ENCODE measurements at places on chromosomes 11 and 22.

- no peak for DNase-seq
Observed at GRCh38 chr22:45102896-45103420, 60.8 kb upstream of the NUP50 start.

- no peak for DNase-seq
Observed at GRCh38 chr22:43550672-43551071, 138.9 kb downstream of the MPPED1 start.

- DNase-seq, result no peak
Observed at GRCh38 chr11:66006891-66007176, 4.5 kb downstream of the BANF1 start.

- DNase-seq, result no peak
Observed at GRCh38 chr11:70556884-70557741, 158.8 kb downstream of the CTTN start.

GRCh38 chr11:19817870-19818269 is 105.2 kb downstream of the NAV2 start:
- DNase-seq, result no peak

DNA sequence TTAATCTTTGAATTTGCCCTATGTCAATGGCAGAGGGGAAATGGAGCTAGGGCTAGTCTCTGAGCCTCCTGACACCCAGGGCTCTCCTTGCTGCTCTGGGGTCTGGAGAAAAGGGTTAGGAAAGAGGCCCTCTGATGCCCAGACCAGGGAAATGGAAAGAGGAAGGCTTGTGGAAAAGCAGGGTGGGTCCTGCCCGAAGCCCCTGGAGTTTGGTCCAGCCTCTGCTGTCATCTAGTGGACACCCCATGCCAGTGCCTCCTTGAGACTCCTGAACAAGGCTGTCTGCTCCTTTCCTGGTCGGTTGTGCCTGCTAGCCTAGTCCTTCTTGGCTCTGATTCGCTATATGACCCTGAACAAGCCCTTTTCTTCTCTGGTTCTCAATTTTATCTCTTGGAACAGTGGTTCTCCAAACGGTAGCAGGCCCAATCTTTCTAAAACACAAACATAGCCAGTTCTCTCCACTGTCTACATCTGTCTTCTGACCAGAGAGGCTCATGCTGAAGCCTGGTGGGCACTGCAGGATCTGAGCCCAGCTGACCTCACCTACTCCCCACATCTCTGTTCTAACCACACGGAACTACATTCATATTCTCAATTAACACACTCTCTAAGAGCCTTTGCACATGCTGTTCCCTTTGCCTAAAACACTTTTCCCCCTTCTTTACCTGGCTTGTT is 8.8 kb upstream of the PLA2G3 start:
- DNase-seq, result no peak

- DNase-seq, result no peak
Observed at GRCh38 chr11:10358696-10359095, 53.8 kb downstream of the ADM start.

DNA sequence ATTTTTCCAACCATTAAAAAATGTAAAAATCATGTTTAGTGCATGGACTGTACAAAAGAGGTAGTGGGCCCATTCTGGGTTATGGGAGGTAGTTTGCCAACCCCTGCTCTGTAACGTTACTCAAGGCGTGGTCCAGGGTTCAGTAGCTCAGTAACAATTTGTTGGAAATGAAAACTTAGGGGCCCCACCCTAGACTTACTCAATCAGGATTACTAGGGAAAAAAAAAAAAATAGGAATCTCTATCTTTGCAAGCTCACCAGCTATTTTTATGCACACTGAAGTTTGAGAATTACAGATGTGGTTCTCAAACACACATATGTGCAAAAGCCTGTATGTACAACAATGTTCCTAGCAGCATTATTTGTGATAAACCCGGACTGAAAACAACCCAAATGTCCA is 17.3 kb upstream of the LMO2 start:
- no peak for DNase-seq

DNA sequence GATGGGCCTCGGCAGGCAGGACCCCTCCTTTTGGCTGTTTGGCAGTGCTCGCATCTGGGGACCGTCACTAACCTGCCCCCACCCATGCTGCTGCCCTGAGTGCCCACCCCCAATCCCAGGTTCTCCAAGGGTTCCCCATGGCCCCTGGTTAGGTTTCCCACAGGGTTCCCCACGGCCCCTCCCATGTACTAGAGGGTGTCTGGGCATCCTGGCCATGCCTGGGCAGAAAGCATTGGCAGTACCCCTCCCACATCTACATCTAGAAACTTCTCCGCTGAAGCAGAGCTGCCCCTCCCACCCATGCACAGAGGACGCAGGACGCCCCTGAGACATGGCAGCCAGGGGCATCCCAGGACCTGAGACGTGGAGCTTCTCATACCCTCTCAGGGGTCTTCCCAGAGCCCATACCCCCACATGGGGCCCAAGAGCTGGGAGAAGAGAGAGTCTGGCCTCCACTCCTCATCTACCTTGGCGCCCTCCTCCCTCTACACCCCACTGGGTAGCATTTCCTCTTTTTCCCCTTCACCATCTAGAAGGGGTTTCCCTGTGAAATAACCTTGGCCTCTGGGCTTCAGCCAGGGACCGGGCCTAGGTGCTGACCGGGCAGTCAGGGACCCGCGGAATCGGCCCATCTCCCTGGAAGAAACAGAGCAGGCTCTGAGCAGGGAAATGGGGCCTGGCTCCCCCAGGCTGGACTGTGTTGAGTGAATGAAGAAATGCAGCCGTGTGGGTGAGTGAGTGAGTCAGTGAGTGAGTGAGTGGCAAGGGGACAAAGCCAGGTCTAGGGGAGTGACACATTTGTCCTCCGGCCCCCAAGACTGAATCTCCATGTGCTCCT is 987.3 kb downstream of the BRD1 start:
- no peak for DNase-seq

DNA sequence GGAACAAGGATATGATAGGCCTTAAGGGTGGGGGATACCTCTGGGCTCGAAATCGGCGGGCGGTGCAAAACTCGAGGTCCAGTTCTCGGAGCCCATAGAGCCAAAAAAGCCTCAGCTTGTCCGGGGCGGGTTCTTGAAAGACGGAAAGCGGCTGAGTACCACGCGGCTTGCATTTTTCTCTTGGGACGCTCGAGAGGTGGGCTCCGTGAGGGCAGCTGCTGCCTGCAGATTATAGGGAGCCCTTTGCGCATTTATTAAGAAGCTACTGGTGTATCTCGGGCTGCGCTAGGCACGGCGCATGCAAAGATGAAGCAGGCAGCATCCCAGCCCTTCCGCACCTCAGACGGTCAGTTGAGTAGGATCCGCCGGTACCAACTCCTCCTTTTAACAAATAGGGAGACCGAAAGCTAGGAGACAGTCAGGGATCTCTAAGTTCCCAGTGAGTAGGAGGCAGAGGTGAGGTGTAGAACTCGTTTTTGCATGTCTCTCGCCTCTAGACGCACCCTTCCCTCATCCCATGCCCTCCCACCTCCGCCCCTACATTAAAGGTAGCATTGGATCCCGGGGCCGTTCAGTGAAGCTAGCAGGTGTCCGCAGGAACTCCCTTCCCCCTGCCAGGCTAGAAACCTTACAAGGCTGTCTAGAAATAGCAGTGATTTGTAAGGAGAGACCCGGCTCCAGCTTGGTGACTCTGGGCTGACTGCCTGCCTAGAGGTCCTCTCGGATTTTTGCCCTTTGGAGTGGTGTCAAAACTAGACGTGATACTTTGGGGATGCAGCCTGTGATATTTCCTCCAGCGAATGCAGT is 768 bp downstream of the LDHA start:
- DNase-seq, result no peak

- DNase-seq, result no peak
Observed at GRCh38 chr11:45945397-45945999, 23.0 kb downstream of the LARGE2 start.

- no peak for DNase-seq
Observed at GRCh38 chr22:30636226-30637077, 871 bp downstream of the SLC35E4 start.
